Activated naive CD8-positive, alpha-beta T cell treated with anti-CD3 and anti-CD28 coated beads, Interleukin-2, amount 10 ng/mL, durations not matched to agents 7 days and 5 days (primary cell): ENCODE measurements at places on chromosomes 6 and 20. TPM values are rescaled to one million over a fixed set of nuclear protein-coding genes. Genes with fewer than 3 reads are reported as not detected.

- DNase-seq = peak; percentile 54
These were observed 611 bp downstream of the EPB41L2 start for GRCh38 chr6:131062241-131063027.

DNA sequence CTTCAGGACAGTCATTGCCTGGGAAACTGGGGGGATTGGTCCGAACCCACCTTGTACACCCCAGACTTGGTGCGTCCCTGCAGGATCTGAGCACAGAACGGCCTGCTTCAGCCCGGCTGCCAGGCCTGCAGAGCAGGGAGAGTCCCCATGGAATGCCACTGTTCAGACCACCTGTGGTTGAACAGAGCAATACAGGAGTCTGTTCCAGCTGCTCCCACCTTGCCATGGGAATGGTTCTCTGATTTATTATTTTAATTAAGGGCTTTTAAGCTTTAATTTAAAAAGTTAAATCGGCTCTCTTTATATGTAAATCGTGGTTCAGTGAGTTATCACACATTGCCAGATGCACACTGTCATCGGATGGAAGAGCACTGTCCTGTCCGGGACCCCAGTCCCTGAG is 310.4 kb downstream of the CDH4 start:
- DNase-seq = no peak

Gene GATA5
- total RNA-seq = not detected

Gene TRMT6
- 15.1 TPM for total RNA-seq

Gene CTAGE9
- total RNA-seq = not detected

- DNase-seq = no peak
These were observed 100.0 kb upstream of the NRSN1 start for GRCh38 chr6:24026050-24026449.

GRCh38 chr20:59850018-59850641 is 83.3 kb downstream of the SYCP2 start:
- DNase-seq = no peak

Gene HSF2
- total RNA-seq = 17.9 TPM

DNA sequence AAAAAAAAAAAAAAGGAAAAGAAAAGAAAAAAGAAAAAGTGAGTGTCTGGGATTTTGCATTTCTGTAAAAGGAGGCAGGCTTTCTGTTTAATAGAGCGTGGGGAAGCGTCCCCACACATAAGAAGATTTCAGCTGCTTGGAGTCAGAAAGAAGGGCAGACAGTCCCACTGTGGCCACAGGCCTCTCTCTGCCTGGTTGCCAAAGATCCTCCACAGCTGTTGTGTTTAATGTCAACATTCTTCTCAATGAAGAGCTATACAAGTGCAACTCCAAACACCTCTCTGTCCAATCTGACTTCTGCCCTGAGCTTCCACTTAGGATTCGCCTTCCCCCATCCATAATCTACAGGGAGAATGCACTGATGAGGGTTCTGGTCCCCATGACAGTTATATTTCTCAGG is 64.3 kb upstream of the MLN start:
- DNase-seq = no peak

- DNase-seq = no peak
These were observed 220.8 kb downstream of the PREX1 start for GRCh38 chr20:48606841-48607543.

GRCh38 chr6:143397227-143398222 is 53.0 kb downstream of the ADAT2 start:
- no peak for DNase-seq

DNA sequence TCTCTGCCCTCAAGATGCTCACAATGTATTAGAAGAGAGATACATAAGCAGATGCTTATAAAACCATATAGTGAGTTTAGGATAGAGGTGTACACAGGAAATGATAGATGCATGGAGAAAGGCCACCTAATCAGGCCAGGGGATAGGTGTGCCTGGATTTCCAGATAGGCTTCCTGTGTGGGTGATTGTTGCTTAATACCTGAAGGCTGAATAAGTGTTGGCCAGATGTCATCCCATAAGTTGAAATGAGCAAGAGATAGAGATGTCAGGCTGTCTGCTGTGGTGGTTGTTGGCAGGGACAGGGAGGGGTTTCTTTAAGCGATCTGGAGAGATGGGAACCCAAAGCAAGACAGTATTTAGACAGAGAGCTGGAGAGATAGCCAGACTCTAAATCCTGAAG is 109.8 kb upstream of the SGK1 start:
- DNase-seq = no peak

DNA sequence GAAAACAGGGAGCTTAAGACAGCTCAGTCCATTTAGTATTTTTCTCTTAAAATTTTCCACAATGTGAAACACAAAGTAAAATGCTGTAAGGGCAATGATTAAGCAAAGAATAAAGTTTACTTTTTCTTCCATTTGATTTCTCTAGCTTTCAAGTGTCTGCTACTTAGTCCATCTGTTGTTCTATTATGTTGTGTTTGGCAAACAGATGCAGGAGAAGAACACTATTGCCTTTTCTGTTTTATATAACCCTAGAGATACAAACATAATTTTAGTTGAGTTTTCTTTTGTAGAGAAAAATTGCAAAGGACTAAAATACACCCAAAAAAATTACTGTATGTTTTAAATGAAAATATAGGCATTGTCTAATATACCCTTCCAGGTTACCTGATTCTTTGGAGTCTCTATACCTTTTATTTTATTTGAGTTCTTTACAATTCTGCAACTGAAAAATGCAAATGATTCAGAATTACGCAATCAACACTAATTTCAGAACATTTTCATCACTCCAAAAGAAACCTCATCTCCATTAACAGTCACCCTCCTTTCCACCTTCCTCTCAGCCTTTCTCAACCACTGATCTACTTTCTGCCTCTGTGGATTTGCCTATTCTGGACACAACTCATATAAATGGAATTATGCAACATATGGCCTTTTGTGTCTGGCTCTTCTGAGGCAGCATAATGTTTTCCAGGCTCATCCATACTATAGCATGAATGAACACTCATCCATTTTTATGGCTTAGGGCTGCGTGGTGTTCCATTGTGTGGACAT is 96.9 kb downstream of the MKKS start:
- DNase-seq = no peak

- DNase-seq = no peak
These were observed 74.7 kb upstream of the MAFB start for GRCh38 chr20:40763646-40764295.

Gene RAB44
- total RNA-seq = not detected

DNA sequence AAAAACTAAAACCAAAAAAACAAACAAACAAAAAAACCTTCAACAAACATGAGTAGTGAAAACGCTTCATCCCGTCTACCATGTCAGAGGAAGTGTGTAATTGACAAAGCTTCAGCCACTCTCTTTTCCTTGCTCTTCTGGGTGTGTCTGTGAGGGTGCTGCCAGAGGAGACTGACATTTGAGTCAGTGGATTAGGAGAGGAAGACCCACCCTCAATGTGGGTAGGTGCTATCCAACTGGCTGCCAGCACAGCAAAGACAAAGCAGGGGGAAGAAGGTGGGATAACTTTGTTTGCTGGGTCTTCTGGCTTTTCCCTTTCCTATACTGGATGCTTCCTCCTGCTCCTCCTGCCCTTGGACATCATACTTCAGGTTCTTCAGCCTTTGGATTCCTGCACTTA is 145.6 kb downstream of the TASP1 start:
- no peak for DNase-seq

- DNase-seq = no peak
These were observed 118.4 kb downstream of the DTNBP1 start for GRCh38 chr6:15544321-15544900.

- DNase-seq = no peak
These were observed 6.1 kb downstream of the TRIM10 start for GRCh38 chr6:30154709-30155519.

Gene ELOVL4
- total RNA-seq = 0.79 TPM

- no peak for DNase-seq
These were observed 32.7 kb downstream of the ILRUN start for GRCh38 chr6:34663831-34664255.

- DNase-seq = no peak
These were observed 99.0 kb upstream of the GMDS start for GRCh38 chr6:2344319-2344905.

Gene MEI4
- not detected for total RNA-seq

Gene SH3BGRL2
- total RNA-seq = 1.2 TPM

DNA sequence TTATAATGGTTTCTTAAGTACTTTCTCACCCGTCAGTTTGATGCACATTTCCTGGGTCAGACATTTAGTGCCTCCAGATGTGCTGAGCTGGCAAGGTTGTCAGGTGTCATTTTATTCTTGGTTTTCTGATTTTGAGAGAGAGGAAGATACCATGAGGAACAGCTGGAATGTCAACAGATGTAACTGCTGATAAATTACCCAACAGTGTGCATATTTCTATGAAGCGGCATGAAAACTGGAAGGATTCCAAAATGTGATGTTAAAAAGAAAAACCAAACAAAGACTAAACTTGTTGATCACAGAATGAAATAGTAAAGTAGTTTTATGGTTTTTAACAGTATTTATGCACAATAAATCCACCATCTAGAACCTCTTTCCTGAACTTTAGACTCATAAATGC is 447.3 kb downstream of the HDGFL1 start:
- DNase-seq = no peak
